OCI-LY7 (cell line): ENCODE measurements at places on chromosomes 1 and 21. TPM values are rescaled to one million over a fixed set of nuclear protein-coding genes. Genes with fewer than 3 reads are reported as not detected.

The OR2L13 gene
- not detected in 2 replicates for total RNA-seq

The CYP4B1 gene
- total RNA-seq, result not detected in 2 replicates

The TBX19 gene
- total RNA-seq, result 0.37 and 0.74 TPM in 2 replicates

The RHD gene
- not detected in 2 replicates for total RNA-seq

The SV2A gene
- 1.2 and 1.9 TPM in 2 replicates for total RNA-seq

The SMIM1 gene
- 3.9 and 4.3 TPM in 2 replicates for total RNA-seq
